HEK293T (cell line): ENCODE measurements at places on chromosomes 3 and 15.

- DNase-seq, result no peak
These were observed 43.9 kb downstream of the TLE3 start for GRCh38 chr15:70053716-70054229.

- DNase-seq, result no peak
These were observed 126.2 kb downstream of the TIGIT start for GRCh38 chr3:114420072-114420471.

- no peak for DNase-seq
These were observed 109.9 kb downstream of the TLE3 start for GRCh38 chr15:69987492-69988489.

DNA sequence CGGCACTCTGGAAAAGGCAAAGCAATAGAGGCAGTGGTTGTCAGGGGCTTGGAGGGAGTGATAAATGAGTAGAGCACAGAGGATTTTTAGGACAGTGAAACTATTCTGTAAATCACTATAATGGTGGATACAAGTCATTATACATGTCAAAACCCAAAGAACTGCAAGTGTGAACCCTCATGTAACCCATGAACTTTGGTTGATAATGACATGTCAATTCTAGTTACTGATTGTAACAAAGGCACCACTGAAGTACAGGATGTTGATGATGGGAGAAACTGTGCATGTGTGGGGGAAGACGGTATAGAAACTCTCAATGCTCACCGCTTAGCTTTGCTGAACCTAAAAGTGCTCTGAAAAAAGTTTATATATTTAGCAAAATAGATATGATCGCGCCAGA is 36.0 kb downstream of the BTLA start:
- DNase-seq, result no peak

GRCh38 chr3:111735243-111735758 is 123.8 kb upstream of the PHLDB2 start:
- DNase-seq, result no peak
